Heart right ventricle (tissue), 16 donors: ENCODE measurements at places on chromosomes 4 and X. TPM values are rescaled to one million over a fixed set of nuclear protein-coding genes. Genes with fewer than 3 reads are reported as not detected.

The REPS2 gene
- total RNA-seq, result 4.4 TPM

The PNCK gene
- 5.2 TPM for total RNA-seq

The AMER1 gene
- 4.3 TPM for total RNA-seq

The GLRB gene
- total RNA-seq, result 19.6 TPM

The PNPLA4 gene
- 38.9 TPM for total RNA-seq

GRCh38 chrX:39897741-39898097 lies 200.0 kb downstream of the BCOR start:
- no peak for DNase-seq

GRCh38 chr4:48909697-48910096 lies 3.1 kb upstream of the OCIAD2 start:
- DNase-seq, result no peak

- no peak for DNase-seq
Measured at GRCh38 chr4:79467246-79467932, 59.4 kb upstream of the GK2 start.

- DNase-seq, result no peak
Measured at GRCh38 chrX:55714161-55714560, 3.4 kb upstream of the RRAGB start.

DNA sequence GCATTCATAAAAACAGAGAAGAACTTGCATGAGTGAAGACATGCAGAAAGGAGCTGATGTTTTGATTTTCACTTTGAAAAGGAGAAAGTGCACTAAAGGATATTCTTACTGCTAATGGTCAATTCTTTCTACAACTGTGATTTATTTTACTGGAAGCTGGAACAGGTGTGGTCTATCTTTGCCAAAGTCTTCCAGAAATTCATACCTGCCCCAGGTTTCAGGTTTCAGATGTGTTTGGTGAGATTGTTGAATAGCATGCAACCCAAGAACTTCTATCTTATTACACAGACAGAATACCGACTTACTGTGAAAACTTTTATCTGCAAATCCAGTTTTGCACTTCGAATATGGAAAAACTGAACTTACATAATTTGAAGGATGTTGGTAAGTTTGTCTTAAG lies 388.3 kb downstream of the PDGFC start:
- no peak for DNase-seq

DNA sequence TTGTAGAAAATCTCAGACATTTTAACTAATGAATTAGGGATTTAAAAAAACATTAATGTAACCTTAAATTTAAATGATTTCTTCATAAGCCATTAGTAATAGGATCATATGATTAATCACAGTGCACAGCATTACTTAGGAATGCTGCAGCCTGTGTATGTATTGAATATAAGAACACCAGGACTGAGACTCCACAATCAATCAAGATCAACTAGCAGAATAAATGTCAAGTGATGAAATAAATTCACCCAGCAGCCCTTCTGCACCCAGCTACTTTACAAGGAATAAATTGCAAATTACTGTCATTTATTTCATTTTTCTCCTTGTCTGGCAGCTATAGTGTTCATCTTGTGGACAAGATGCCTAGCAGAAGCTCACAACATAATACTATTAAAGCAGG lies 46.5 kb downstream of the NEIL3 start:
- no peak for DNase-seq

- DNase-seq, result no peak
Measured at GRCh38 chrX:31331015-31331414, 259.2 kb upstream of the FTHL17 start.
